Right ventricle myocardium inferior (tissue), 1 donor: ENCODE measurements at places on chromosomes 16 and 17. TPM values are rescaled to one million over a fixed set of nuclear protein-coding genes. Genes with fewer than 3 reads are reported as not detected.

DNA sequence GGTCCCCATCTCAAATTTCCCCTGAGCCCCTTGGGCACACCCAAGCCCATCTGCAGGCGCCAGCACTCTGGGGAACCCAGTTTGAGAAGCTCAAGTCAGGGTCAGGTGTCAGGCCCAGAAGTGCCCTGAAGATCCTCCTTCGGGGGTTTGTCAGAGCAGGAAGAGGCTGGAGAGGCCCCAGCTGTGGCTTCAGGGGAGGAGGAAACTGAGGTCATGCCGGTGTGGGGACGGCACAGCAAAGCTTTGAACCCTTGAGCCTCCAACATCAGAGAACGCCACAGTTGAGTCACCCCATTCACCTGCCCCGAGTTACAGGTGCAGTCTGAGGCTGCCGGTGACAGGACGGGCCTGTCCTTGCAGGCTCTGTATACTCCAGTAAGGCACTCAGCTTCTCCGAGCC, 140.2 kb upstream of the CIBAR2 start:
- DNase-seq: no peak

Gene CPHXL2
- total RNA-seq: not detected

- peak; percentile 90 for DNase-seq
Measured at GRCh38 chr17:42407289-42407836, 15.7 kb downstream of the CAVIN1 start.

DNA sequence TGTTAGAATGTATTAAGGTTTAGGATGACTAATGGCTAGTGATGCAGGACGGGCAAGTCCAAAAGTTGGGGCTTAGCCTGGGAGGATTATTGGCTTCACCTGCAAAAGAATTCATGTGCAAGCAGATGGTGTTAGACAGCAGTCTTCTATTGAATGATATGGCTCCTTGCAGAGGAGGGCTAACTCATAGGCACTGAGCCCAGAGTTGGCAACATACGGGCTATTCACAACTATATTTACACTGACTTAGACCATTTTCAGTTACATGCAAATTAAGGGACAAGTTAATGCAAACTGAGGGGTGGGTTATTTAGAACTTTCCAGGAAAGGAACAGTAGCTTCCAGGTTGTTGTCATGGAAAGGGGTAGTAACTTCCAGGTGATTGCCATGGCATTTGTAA, 1017.1 kb upstream of the EEF2KMT start:
- DNase-seq: no peak
